ENCODE measurements at places on chromosomes 11 and 22. TPM values are rescaled to one million over a fixed set of nuclear protein-coding genes. Genes with fewer than 3 reads are reported as not detected.

Gene LDHAL6A
- not detected for total RNA-seq

Gene XKR3
- not detected for total RNA-seq

Gene MS4A10
- not detected for total RNA-seq

Gene TSPAN18
- 40.7 TPM for total RNA-seq

- no peak overlapping the region for H3K4me3 ChIP-seq
- no peaks in the 10 kb centered on the region for H3K36me3 ChIP-seq
- DNase-seq, result no peak
- no peak overlapping the region for H3K27ac ChIP-seq
These were observed 66.7 kb downstream of the SYN3 start for GRCh38 chr22:32991353-32992101.

- H3K27me3 ChIP-seq, result no peaks in the 10 kb centered on the region
- no peak overlapping the region for H3K27ac ChIP-seq
- H3K4me3 ChIP-seq, result no peak overlapping the region
- no peaks in the 10 kb centered on the region for H3K36me3 ChIP-seq
These were observed 164.4 kb upstream of the DDI1 start for GRCh38 chr11:103871923-103872551.

DNA sequence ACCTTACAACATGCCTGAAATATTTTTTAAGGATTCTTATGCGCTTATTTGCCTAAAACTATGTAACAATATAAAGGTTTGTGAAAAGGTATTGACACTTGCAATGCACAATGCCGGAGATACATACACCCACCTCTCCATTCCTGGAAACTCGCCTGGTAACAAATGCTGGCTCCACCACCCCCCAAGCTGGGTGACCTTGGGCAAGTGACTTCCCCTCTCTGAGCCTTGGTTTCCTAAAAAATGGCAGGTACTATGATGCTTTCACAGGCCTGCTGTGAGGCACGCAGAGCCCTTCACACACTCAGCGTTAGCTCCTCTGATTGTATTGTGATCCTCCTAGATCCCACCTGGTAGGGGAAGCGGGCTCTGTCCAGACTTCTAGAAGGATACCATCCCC is 2.3 kb downstream of the GAL3ST1 start:
- H3K36me3 ChIP-seq, result no peaks in the 10 kb centered on the region
- DNase-seq, result no peak
- H3K27me3 ChIP-seq, result peaks cover 2% of the 10 kb centered on the region
- H3K4me3 ChIP-seq, result no peak overlapping the region
- peaks cover 3% of the 10 kb centered on the region for H3K4me1 ChIP-seq
- H3K27ac ChIP-seq, result no peak overlapping the region

DNA sequence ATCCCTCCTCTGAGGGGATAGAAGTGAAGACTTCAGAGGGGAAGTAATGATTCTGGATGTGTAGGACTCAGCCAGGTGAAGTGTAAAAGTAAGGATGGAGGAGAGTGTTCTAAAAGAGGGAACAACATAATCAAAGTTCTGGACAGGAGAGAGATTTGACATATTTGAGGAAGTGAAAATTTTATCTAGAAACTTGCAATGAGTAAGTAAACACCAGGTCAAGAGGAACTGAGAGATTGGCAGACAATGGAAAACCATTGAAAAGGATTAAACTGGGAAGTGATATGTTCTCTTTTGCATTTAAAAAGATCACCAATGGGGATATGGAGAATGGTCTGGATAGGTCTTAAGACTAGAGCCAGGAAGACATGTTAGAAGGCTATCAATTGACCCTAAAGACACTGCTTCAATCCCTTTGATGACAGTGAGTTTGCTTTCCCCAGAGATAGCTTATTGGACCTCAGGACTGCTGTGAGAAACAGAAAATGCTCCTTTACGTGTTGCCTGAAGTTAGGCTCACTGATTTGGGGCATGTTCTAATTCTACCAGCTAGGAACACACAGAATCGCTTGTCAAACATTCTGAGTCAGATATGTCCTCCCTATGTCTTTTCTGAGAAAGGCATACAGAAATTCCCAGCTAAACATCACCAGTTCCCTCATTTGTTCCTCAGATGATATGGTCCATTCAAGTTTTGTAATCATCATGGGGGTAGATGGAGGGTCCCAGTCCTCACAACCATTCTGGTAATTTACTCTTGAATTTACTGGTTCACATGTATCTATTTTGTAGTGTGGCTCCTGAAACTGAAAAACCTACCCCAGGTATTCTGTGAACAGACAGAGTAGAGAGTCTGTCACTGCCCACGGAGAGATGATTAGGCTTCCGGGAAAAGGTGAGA is 144.9 kb downstream of the MAML2 start:
- no peak overlapping the region for H3K27ac ChIP-seq
- no peak for DNase-seq
- H3K36me3 ChIP-seq, result no peaks in the 10 kb centered on the region
- no peaks in the 10 kb centered on the region for H3K27me3 ChIP-seq
- peaks cover 4% of the 10 kb centered on the region for H3K4me1 ChIP-seq

- H3K4me3 ChIP-seq, result no peak overlapping the region
- no peaks in the 10 kb centered on the region for H3K36me3 ChIP-seq
- H3K27ac ChIP-seq, result peak overlapping the region; percentile 7
- no peaks in the 10 kb centered on the region for H3K27me3 ChIP-seq
These were observed 1.6 kb downstream of the NR1H3 start for GRCh38 chr11:47259232-47259977.

GRCh38 chr22:18104566-18104965 is 6.0 kb upstream of the TUBA8 start:
- H3K27ac ChIP-seq, result no peak overlapping the region
- no peaks in the 10 kb centered on the region for H3K27me3 ChIP-seq
- no peaks in the 10 kb centered on the region for H3K4me1 ChIP-seq
- no peak overlapping the region for H3K4me3 ChIP-seq
- H3K36me3 ChIP-seq, result no peaks in the 10 kb centered on the region
